Right lobe of liver (tissue), 6 donors: ENCODE measurements at places on chromosomes 3 and 15.

GRCh38 chr3:189772584-189772983 is 141.4 kb downstream of the TP63 start:
- H3K4me3 ChIP-seq, result no peak overlapping the region
- H3K27me3 ChIP-seq, result no peaks in the 10 kb centered on the region
- no peaks in the 10 kb centered on the region for H3K36me3 ChIP-seq

- H3K27me3 ChIP-seq, result no peaks in the 10 kb centered on the region
- H3K4me1 ChIP-seq, result no peaks in the 10 kb centered on the region
- no peak for DNase-seq
- H3K36me3 ChIP-seq, result no peaks in the 10 kb centered on the region
- H3K4me3 ChIP-seq, result no peak overlapping the region
These were observed 360.8 kb downstream of the CHST2 start for GRCh38 chr3:143480344-143480743.

DNA sequence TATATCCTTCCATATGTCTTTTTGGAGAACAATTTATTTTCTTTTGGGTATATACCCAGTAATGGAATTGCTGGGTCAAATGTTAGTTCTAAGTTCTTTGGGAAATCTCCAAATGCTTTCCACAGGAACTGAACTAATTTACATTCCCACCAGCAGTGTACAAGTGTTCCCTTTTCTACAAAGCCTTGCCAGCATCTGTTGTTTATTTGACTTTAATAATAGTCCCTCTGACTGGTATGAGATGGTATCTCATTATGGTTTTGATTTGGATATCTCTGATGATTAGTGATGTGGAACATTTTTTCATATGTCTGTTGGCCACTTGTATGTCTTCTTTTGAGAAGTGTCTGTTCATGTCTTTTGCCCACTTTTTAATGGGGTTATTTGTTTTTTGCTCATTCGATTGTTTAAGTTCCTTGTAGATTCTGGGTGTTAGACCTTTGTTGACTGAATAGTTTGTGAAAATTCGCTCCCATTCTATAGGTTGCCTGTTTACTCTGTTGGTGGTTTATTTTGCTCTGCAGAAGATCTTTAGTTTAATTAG is 48.4 kb downstream of the TMEM45A start:
- no peak overlapping the region for H3K4me3 ChIP-seq
- H3K4me1 ChIP-seq, result no peaks in the 10 kb centered on the region
- no peaks in the 10 kb centered on the region for H3K27me3 ChIP-seq
- no peak for DNase-seq
- no peak overlapping the region for H3K27ac ChIP-seq

DNA sequence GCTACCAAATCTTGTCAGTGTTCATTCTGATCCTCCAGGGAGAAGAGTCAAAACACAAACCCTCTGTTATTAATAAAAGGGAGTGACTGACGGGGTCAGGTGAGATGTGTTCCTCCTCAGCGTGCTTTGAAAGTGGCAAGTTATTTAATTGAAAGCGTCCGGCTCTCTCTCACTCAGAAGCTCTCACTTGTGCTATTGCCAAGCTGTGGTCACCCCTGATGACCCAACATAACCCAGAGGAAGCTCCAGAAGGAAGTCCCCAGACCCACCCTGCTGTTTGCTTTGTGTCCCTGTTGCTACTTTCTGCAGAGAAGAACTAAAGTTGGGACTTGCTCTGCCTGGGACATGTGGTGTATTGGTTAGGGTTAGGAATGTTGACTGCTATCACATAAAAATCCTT is 235.6 kb downstream of the EDEM1 start:
- no peak overlapping the region for H3K4me3 ChIP-seq
- H3K27ac ChIP-seq, result no peak overlapping the region
- H3K36me3 ChIP-seq, result no peaks in the 10 kb centered on the region
- no peaks in the 10 kb centered on the region for H3K4me1 ChIP-seq
- no peak for DNase-seq

DNA sequence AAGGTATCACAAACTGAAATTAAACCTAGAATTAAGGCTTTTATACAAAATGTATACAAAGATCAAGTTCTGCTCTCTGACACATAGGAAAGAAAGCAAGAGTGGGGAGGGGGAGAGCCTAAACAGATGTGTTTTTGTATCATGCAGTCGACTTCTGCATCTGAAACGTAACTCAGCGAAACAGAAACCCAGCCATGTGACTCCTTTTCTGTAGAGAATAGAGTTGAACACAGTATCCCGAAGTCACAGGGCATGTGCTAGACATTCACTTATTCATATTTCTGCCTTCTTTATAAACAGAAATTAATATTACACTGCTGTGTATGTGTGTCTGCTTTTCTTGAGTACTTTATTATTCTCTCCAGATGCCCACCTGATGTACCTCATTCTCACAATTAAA is 121.0 kb downstream of the PDZRN3 start:
- no peak for DNase-seq
- H3K27me3 ChIP-seq, result no peaks in the 10 kb centered on the region
- no peaks in the 10 kb centered on the region for H3K4me1 ChIP-seq

DNA sequence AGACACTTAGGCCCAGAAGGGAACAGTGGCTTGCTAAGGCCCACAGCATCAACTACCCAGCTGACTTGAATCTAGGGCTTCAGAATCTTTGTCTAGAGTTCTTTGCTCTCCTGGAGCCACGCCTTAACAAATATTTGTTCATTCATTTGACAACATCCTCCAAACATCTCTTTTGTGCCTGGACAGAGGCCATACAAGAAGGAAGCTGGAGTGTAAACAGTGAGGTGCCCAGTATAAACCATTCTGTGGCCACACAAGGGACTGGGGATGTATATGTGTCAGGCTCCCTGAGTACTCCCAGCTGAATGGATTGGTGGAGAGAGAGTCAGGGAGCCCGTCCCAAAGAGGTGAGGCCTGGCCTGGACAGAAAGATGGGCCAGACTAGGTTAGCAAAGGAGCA is 3.4 kb downstream of the CIB2 start:
- H3K4me3 ChIP-seq, result no peak overlapping the region
- H3K4me1 ChIP-seq, result peaks cover 15% of the 10 kb centered on the region
- H3K36me3 ChIP-seq, result no peaks in the 10 kb centered on the region

GRCh38 chr3:79724206-79724605 is 43.6 kb downstream of the ROBO1 start:
- DNase-seq, result no peak
- H3K36me3 ChIP-seq, result no peaks in the 10 kb centered on the region
- H3K27me3 ChIP-seq, result no peaks in the 10 kb centered on the region
- H3K4me3 ChIP-seq, result no peak overlapping the region

GRCh38 chr3:117603097-117603496 is 893.5 kb downstream of the TUSC7 start:
- H3K27ac ChIP-seq, result no peak overlapping the region
- no peaks in the 10 kb centered on the region for H3K36me3 ChIP-seq
- DNase-seq, result no peak
- H3K4me3 ChIP-seq, result no peak overlapping the region
- no peaks in the 10 kb centered on the region for H3K27me3 ChIP-seq
- no peaks in the 10 kb centered on the region for H3K4me1 ChIP-seq

- no peak overlapping the region for H3K27ac ChIP-seq
- H3K27me3 ChIP-seq, result no peaks in the 10 kb centered on the region
- no peak for DNase-seq
These were observed 79.3 kb downstream of the EOMES start for GRCh38 chr3:27642796-27643195.

DNA sequence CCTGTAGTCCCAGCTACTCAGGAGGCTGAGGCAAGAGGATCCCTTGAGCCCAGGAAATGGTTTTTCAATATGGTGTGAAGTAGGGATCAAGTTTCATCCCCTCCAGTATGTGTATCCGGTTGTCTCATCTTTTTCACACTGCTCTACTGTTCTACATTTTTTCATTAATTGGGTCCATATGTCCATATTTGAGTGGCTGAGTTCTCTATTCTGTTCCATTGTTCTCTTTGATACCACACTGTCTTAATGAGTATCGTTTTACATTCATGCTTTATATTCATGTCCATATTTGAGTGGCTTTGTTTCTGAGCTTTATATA is 81.6 kb upstream of the LRRFIP2 start:
- H3K4me3 ChIP-seq, result no peak overlapping the region
- H3K4me1 ChIP-seq, result no peaks in the 10 kb centered on the region
- peaks cover 30% of the 10 kb centered on the region for H3K36me3 ChIP-seq
- H3K27me3 ChIP-seq, result no peaks in the 10 kb centered on the region

DNA sequence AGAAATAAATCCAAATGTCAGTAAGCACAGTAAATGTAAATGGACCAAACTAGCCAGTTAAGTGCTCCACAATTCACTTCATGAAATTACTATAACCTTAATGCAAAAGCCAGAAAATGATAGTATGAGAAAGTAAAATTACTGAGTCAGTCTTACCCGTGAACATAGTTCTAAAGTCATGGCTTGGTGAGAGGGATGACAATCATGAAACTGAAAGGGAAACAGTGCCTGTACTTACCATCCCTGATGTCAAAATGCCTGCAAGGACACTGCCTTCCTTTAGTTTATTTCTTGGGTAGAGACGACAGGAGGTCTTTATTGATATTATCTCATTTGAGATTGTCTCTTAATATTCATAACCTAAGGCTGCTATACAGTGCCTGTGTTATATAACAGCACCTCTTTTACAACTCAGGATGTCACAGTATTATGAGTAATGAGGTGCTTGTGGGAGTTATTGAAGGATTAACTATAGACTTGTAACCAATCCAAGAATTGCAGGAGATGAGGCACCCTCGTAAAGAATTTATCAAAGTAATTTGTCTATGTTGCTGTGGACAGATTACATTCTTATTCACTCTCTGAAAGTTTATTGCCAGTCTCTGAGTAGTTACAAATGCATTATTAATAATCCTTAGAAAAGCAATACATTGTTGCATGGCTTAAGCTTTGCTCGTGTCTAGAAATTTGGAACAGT is 142.9 kb upstream of the BFSP2 start:
- no peak overlapping the region for H3K27ac ChIP-seq
- H3K4me1 ChIP-seq, result no peaks in the 10 kb centered on the region
- H3K36me3 ChIP-seq, result no peaks in the 10 kb centered on the region
- no peaks in the 10 kb centered on the region for H3K27me3 ChIP-seq

- H3K4me1 ChIP-seq, result no peaks in the 10 kb centered on the region
- H3K27me3 ChIP-seq, result no peaks in the 10 kb centered on the region
- H3K27ac ChIP-seq, result no peak overlapping the region
- H3K4me3 ChIP-seq, result no peak overlapping the region
These were observed 37.1 kb downstream of the PHC3 start for GRCh38 chr3:170144437-170144843.

- H3K27ac ChIP-seq, result no peak overlapping the region
- H3K36me3 ChIP-seq, result no peaks in the 10 kb centered on the region
- no peak for DNase-seq
- H3K4me3 ChIP-seq, result no peak overlapping the region
These were observed 6.4 kb downstream of the COL8A1 start for GRCh38 chr3:99644746-99645145.

GRCh38 chr3:126511291-126511690 is 6.3 kb downstream of the UROC1 start:
- no peaks in the 10 kb centered on the region for H3K27me3 ChIP-seq

DNA sequence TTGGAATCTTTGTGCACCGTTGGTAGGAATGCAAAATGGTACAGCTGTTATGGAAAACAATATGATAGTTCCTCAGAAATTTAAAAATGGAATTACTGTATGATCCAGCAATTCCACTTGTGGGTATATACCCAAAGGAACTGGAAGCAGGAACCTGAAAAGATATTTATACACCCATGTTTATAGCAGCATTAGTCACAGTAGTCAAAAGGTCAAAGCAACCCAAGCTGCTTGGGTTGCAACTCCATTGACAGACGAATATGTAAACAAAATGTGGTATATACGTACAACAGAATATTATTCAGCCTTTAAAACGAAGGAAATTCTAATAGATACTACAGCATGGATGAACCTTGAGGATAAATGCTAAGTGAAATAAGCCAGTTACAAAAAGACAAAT is 35.0 kb upstream of the CAPN3 start:
- no peaks in the 10 kb centered on the region for H3K36me3 ChIP-seq
- H3K27me3 ChIP-seq, result no peaks in the 10 kb centered on the region
- H3K4me3 ChIP-seq, result no peak overlapping the region
- H3K27ac ChIP-seq, result no peak overlapping the region
- H3K4me1 ChIP-seq, result no peaks in the 10 kb centered on the region
- DNase-seq, result no peak

- no peaks in the 10 kb centered on the region for H3K27me3 ChIP-seq
- no peak for DNase-seq
- H3K4me3 ChIP-seq, result no peak overlapping the region
- no peaks in the 10 kb centered on the region for H3K4me1 ChIP-seq
- no peak overlapping the region for H3K27ac ChIP-seq
- no peaks in the 10 kb centered on the region for H3K36me3 ChIP-seq
These were observed 239.3 kb upstream of the ZNF717 start for GRCh38 chr3:76024640-76025039.

GRCh38 chr3:129132097-129132866 is 10.7 kb upstream of the RAB43 start:
- no peak for DNase-seq
- no peaks in the 10 kb centered on the region for H3K27me3 ChIP-seq
- no peak overlapping the region for H3K27ac ChIP-seq
- H3K4me3 ChIP-seq, result no peak overlapping the region
- peaks cover 66% of the 10 kb centered on the region for H3K36me3 ChIP-seq

DNA sequence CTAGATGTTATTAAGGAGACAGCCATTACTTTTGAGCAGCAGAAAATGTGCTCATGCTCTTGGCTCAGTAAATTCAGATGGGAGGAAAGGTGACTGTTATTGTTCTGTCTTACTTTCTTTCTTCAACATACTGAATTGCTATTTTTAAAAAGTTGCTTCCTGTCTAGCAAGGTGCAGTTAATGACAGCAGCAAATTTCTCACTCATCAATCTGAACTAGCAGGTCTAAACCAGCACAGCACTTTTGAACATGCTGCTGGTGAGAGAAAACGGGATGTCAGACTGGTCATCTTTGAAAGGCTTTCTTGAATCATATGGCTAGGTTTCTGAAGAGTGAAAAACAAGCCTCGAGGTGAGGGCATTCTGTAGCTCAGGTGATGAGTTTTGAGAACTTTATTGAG is 384.7 kb downstream of the MFSD1 start:
- H3K27ac ChIP-seq, result peak overlapping the region; percentile 37
- H3K27me3 ChIP-seq, result no peaks in the 10 kb centered on the region
- no peaks in the 10 kb centered on the region for H3K36me3 ChIP-seq
- H3K4me3 ChIP-seq, result no peak overlapping the region

- no peak for DNase-seq
- no peak overlapping the region for H3K4me3 ChIP-seq
- no peak overlapping the region for H3K27ac ChIP-seq
These were observed 1029.5 kb upstream of the NR2F2 start for GRCh38 chr15:95300958-95301357.

DNA sequence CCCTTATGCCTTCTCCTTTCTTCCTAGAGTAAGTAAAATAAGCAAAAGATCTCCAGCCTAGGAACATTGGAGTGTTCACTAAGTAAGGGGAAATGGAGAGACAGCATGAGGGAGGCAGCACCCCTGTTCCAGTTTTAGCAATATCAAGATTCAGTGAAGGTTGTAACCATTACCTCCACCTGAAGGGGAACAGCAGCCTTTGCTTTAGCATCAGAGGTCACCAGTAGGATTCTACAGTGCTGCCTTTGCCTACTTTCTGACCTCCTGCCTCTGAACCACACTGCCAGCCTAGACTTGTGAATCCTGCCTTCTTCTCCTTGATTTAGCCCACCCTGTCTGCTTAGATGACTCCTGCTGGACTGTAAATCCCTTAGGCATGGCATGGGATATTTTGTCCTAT is 104.7 kb downstream of the GAP43 start:
- no peaks in the 10 kb centered on the region for H3K36me3 ChIP-seq
- no peak for DNase-seq
- H3K27me3 ChIP-seq, result no peaks in the 10 kb centered on the region
- H3K4me3 ChIP-seq, result no peak overlapping the region
- no peaks in the 10 kb centered on the region for H3K4me1 ChIP-seq
- H3K27ac ChIP-seq, result no peak overlapping the region

- H3K4me3 ChIP-seq, result peak overlapping the region; percentile 76
- no peaks in the 10 kb centered on the region for H3K27me3 ChIP-seq
- H3K36me3 ChIP-seq, result no peaks in the 10 kb centered on the region
These were observed 1.2 kb downstream of the UBP1 start for GRCh38 chr3:33438881-33439545.

GRCh38 chr3:41265823-41266273 is 66.5 kb downstream of the CTNNB1 start:
- H3K27me3 ChIP-seq, result no peaks in the 10 kb centered on the region
- H3K4me1 ChIP-seq, result no peaks in the 10 kb centered on the region
- H3K27ac ChIP-seq, result no peak overlapping the region
